Activated T-cell treated with anti-CD3 and anti-CD28 coated beads, Interleukin-2, amount 50 U/mL, for 4 hours (primary cell): ENCODE measurements at places on chromosomes 4 and X. TPM values are rescaled to one million over a fixed set of nuclear protein-coding genes. Genes with fewer than 3 reads are reported as not detected.

C4orf54 gene
- not detected for total RNA-seq

HPGDS gene
- 0.14 TPM for total RNA-seq

GRCh38 chr4:58061967-58062366, 951.8 kb upstream of the IGFBP7 start:
- DNase-seq, result no peak

GRCh38 chrX:66024092-66024467, 15.8 kb downstream of the VSIG4 start:
- no peak for DNase-seq

- no peak for DNase-seq
These were observed 443.6 kb upstream of the PITX2 start for GRCh38 chr4:111066447-111066846.
